ENCODE measurements at places on chromosomes 4 and X.

DNA sequence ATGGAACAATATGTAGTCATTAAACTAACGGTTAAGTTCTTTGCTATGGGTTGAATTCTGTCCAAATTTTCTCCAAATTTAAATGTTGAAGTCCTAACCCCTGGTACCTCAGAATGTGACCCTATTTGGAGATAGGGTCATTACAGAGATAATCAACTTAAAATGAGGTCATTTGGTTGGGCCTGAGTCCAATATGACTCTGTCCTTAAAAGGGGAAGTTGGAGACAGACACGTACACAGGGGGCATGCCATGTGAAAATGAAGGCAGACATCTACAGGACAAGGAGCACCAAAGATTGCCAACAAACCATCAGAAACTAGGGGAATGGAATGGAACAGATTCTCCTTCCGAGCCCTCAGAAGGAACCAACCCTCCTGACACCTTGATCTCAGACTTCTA is 492.0 kb upstream of the FTHL17 start:
- DNase-seq, result no peak

DNA sequence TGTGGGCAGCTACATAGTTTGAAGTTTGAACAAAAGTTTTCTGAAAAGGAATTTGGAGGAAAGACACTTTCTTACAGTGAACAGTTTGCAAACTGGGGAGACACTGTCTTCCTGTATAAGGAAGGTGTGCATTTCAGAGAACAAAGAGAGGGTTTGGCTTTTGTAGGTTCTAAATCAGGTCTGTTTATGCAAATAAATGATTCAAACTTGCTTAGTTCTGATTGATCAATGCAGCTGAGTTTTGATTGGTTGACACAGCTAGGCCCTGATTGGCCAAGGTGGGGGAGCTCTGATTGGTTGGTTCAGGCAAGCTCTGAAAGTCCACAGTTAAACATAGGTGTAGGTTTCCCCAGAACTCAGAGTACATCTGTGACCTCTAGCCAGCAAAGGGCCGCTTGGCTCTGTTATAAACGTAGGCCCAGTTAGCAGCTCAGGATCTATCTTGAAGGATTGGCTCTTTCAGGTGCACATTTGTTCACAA is 63.0 kb upstream of the ENPP6 start:
- DNase-seq, result no peak

DNA sequence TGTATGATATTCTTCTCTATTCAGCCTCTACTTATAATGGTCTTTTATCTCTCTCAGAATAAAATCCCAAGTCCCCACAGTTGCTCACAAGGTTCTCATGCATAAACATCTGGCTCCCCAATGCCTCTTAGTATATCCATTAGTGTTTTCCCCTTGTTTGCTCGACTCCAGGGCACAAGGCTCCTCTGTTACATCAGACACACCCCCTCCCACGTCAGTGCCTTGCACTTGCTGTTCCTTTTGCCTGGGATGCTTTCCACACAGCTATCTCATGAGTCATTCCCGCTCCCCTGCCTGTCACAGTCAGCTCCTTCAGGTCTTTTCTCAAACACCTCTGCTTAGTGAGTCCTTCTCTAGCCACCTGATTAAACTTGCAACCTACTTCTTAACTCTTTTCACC is 260.2 kb downstream of the IL1RAPL1 start:
- no peak for DNase-seq

GRCh38 chr4:70583952-70584834 is 7.9 kb upstream of the AMBN start:
- no peak for DNase-seq

GRCh38 chr4:60019180-60019579 is 1180.9 kb upstream of the ADGRL3 start:
- no peak for DNase-seq

DNA sequence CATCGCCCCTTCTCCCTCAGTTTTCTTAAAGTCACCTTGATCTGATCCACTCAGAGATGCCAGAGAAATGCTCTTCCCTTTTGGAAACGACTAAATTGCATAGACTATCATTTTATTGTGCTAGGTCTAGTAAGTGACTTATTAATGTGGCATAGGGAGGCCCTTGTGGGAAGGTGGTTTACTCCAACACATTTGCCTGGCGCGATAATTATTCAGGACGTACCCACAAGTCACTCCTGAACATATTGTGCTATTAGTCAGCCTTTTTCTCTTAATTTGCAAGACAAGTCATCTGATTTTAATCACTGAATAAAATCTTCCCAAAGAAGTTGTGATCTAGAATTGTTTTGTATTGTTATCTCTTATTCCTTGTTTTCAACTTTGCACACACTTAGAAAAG is 7.6 kb downstream of the ENPEP start:
- DNase-seq, result no peak

DNA sequence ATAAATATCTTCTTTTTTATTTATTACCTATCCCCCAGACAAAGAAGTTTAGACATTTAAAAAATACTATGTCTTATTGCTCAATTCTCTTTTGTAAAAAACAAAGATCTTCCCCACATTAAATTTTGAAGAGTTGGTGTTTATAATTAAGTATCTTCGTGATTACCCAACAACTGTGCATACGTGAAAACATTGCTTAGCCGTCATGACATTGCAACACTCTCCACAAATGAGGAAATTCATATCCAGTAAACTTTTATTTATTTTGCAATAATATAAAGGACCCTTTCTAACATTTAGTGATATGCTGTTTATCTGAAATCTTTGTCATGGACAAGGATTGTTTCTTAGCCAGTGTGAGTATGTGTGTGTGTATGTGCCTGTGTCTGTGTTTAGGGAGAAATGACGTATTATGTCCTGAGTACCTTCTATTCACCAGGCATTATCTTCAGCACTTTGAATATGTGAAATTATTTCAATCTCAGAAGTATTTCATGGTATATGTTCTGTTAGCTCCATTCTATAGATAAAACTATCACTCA is 26.1 kb upstream of the EREG start:
- DNase-seq, result no peak

DNA sequence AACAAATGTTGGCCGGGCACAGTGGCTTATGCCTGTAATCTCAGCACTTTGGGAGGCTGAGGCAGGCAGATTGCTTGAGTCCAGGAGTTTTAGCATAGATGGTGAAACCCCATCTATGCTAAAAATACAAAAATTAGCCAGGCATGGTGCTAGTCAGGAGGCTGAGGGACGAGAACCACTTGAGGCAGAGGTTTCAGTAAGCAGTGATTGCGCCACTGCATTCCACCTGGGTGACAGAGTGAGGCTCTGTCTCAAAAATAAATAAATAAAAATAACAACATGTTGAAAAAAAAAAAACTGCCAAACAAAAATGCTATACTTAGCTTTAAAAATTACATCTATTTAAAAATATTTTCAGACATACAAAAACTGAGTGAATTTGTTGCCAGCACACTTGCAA is 374.2 kb upstream of the SMIM31 start:
- DNase-seq, result no peak

DNA sequence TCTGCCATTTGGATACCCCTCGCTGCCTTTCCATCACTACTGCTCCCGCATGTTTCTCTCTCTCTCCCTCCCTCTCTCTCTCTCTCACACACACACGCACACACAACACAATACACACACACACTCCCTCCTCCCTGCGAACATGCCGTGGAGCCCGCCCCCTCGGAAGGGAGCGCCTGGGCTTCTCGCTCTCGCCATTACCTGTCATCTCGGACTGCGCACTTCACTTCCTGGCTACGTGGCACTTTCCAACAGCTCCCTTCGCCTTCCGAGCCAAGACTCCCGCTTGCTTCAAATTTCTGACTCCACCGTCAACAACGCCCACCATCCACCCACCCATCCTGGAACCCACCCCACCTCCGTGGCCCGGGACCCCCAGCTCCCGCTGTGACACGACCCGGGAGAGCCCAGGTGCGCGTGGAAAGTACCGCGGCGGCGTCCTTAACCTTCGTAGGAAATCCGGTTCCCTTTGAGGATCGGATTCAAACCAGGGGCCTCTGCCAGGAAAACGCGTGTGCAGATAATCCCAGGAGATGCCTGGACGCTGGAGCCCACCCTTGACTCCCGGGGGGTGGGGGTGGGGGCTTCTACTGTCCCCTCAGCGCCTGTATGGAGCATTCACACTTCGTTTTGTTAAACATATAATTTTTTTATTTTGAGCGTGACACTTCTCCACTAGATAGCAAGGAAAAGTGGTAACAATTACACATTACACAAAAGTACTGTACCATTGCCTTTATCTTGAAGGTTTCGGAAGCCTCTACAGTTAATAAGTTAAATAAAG is 12.5 kb downstream of the ARX start:
- no peak for DNase-seq

DNA sequence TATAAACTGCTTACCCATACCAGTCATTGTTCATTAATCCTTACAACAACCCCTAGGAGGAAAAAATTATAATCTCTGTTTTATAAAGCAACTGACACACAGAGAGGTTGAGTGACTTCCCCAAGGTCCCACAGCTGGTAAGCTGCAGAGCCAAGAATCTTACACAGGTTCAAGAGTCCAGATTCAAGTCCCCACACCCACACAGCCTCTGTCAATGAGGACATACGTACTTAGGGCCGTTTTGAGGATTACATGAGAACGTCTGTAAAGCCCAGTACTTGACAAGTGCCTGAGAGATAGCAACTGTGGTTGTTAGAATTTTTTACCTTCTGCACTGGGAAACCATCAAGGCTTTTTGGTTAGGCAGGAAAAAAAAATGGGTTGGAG is 556 bp upstream of the SLC25A43 start:
- no peak for DNase-seq
